ENCODE measurements at places on chromosomes 7 and 10.
A peak's percentile ranks its signal among the peaks of the same experiment; 100 is the strongest.

DNA sequence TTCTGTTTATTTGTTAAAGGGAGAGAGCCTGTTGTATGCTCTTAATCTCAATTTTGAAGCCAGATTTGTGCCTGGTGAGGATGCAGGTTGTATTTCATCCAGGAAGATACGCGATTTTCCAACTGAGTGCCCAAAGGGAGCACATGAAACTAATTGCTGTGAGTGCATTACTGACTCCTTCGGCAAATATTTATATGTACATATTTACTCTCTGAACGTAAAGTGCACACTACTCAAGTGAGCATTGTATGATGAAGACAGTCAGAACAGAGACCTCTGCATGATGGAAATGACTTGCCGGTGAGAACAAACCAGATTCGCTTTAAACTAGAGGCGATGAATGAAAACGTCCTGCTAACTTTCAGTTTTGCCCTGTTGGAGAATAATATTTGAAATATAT, 130.1 kb downstream of the MALRD1 start:
- no peak for DNase-seq

GRCh38 chr10:11899067-11899876, 76.1 kb downstream of the PROSER2 start:
- no peak for DNase-seq

DNA sequence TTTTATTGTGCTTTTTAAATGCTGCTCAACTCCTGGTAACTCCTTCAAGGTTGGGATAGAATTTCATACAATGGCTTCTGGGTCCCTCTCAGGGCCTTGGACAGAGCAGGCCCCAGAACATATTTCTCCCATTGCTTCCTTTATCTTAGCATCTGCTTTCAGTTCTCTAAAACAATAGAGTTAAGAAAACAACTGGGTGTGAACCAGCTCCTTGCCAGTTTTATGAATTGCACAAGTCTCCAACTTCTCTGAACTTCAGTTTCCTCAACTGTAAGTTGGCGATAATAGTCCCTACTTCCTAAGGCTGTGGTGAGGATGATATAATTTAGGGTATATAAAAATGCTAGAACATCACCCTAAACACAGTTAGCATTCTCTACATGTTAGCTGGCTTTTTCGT, 77.0 kb upstream of the INHBA start:
- DNase-seq: peak; percentile 9

DNA sequence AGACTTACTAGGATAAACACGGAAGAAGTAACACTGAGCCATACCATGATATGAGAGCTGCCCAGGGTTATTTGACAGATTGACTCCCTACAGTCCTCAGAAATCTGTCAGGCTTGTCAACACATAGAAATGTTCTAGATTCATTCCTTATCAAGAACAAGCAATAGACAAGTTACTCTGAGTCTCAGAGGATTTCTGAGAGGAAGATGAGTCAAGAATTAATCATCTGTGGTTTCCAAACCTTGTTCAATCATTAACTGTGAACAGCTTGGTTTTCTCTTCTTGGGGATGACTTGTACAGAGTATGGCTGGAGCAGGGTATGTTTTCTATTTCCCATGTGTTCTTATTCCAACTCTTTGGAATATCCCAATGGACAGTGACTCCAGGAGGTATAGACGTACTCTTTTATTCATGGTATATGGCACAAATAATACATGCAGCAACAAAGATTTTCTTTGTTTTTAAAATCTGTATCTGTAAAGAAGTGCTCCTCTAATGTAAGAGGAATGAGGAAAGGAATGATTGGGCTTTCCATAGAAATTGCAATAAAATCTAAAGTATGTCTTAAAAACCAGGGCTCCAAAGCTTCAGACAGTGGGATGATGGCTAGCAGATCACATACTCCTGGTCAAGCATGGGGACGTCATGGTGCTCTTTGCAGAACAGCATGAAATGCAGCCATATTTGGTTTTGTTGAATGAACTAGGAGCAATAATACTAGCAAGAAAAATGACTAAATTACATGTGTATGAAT, 11.9 kb upstream of the SFR1 start:
- DNase-seq: no peak

GRCh38 chr7:156918635-156919034, 25.7 kb upstream of the LMBR1 start:
- DNase-seq: no peak

GRCh38 chr10:88693392-88694020, 12.5 kb upstream of the LIPK start:
- DNase-seq: no peak

DNA sequence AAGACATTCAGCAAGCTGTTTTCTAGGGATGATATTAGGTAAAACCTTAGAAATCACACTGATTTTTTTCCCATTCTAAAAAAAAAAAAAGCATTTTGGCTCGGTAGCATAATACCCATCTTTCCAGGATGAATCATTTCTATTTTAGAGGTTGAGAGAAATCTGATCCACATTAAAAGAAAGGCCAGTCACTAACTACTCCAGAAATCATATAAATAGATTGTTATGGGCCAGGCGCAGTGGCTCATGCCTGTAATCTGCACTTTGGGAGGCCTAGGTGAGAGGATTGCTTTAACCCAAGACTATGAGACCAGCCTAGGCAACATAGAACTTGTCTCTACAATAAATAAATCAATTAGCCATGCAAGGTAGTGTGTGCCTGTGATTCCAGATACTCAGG, 164.3 kb downstream of the BAMBI start:
- DNase-seq: no peak

GRCh38 chr7:47671358-47671757, 89.4 kb upstream of the TNS3 start:
- DNase-seq: no peak

GRCh38 chr10:104928734-104929133, 287.6 kb downstream of the SORCS3 start:
- DNase-seq: no peak

- DNase-seq: no peak
Observed at GRCh38 chr10:123634221-123634620, 31.9 kb upstream of the GPR26 start.
